CD4-positive, alpha-beta T cell treated with Interleukin-1 beta for 1 hour (primary cell): ENCODE measurements at places on chromosomes 3 and 15.
A peak's percentile ranks its signal among the peaks of the same experiment; 100 is the strongest.

- peak; percentile 54 for DNase-seq
Observed at GRCh38 chr3:128591738-128592426, 58.7 kb downstream of the RPN1 start.

- DNase-seq = no peak
Observed at GRCh38 chr3:113783980-113784379, 37.1 kb downstream of the ATP6V1A start.

DNA sequence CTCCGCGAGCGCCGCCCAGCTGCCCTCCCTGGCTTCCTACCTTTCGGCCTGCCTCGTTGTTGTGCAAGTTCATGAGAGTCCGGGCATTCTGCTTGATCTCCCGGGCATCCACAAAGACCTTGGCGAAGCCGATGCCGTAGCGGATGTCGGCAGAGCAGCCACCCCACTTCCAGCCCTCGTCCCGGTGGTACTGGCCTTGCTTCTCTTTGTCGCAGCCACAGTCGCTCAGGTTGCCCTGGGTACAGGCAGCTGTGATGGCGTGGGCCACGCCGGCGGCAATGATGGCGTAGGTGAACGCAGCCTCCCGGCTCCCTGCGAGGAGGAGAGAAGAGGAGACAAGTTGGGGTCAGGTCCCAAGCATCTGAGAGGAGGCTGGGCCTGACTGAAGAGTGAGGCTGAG, 25.4 kb downstream of the WNT7A start:
- DNase-seq = no peak

DNA sequence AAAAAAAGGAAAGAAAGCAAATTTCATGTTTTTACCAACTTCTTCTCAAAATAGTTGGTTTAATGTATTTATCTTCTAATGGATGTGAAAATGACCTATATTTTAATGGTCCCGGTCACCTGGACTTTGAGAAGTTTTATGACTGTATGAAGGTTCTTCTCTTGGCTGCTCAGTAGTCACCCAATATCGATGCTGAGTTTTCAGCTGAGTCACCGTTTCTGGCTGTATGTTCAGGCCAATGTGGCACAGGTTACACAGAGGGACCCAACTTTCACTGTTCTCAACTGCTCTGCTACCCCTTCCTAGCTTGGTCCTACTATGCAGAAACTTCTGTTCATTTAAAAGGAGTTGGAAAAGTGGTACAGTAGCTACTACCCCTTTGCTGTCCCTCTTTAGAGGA, 25.8 kb downstream of the VGLL3 start:
- no peak for DNase-seq

- no peak for DNase-seq
Observed at GRCh38 chr3:127551178-127551577, 39.4 kb downstream of the TPRA1 start.

DNA sequence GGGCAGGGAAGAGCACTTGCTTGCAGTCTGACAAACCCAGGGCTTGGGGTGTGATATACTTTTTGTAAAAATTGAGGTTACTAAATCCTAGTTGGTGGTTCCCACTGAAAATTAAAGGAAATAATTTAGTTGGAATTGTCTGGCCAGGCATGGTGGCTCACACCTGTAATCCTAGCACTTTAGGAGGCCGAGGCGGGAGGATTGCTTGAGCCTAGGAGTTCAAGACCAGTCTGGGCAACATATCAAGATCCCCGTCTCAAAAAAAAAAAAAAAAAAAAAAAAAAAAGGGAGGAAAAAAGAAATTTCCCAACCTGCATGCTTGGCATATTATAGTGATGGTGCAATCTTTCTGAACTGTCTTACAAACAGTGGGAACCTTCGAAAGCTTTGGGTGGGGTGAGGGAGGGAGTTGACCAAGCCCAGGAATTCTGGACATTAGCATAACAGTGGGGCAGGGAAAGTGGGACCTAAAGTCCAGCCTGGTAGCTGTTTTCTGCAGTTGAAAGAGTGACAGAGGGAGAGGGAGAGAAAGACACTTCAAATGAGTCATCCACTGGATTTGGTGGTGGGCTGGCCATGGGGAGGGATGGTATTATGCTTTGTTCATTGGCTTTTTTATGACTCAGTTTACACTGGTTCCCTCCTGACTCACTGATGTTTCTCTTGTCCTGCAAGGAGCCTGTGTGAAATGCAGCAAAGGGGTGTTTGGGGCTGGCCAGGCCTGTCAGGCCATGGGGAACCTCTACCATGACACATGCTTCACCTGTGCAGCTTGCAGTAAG, 41.1 kb downstream of the LIMD1 start:
- no peak for DNase-seq

DNA sequence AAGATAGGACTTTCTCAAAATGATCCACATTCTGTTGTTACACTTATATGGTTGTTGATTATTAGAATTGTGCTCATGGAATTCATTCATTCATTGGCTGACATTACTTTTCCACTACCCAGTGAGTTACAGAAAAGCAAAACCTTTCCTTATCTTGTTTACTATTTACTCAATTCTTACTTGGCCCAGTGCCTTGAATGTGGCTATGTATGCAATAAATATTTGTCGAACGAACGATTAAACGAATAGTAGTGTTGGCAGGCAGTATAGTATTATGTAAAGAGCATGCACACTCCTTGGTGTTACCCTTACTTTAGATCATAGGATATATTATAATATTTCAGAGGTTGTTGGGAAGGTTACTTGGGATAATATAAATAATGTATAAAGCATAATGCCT, 31.0 kb downstream of the CTDSPL2 start:
- DNase-seq = no peak

GRCh38 chr3:110493438-110494092, 578.1 kb upstream of the NECTIN3 start:
- no peak for DNase-seq

GRCh38 chr3:134373271-134374104, 759 bp downstream of the AMOTL2 start:
- no peak for DNase-seq

- peak; percentile 69 for DNase-seq
Observed at GRCh38 chr3:13452490-13453335, 27.4 kb upstream of the HDAC11 start.

- DNase-seq = no peak
Observed at GRCh38 chr3:195467641-195468390, 25.0 kb upstream of the ACAP2 start.

- no peak for DNase-seq
Observed at GRCh38 chr3:189824629-189825312, 193.6 kb downstream of the TP63 start.

- no peak for DNase-seq
Observed at GRCh38 chr15:74264081-74264501, 28.0 kb downstream of the CCDC33 start.

DNA sequence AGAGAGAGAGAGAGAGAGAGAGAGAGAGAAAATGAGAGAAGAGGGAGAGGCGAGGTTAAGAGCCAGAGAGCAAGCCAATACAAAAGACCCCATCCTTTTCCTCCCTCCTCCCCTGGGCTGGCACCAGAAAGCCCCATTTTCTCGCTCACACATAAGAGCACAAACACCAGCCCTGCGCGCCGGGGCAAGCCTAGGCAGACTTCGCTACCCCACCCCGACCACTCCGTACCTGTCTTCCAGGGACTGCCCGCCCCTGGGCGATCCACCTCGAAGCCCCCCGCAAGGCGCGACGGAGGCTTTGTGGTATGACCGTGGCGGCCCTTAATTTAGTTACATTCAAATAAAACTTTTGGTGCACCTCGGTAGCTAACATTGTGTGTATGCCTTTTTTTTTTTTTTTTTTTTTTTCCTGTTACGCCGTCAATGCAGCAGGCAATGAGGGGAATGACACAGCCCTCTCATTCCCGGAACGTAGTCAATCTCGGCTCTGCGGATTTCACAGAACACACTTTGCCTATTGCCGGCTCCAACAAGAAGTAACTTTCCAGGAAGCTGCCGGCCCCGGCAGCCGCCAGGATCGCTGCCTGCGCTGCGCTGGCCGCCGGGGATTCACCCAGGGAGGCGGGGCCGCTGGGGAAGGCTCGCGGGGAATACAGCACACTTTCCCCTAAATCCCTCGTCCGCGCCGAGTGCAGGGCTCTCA, 7.7 kb downstream of the BCL6 start:
- DNase-seq = peak; percentile 48

GRCh38 chr3:170056710-170057454, 19.1 kb downstream of the GPR160 start:
- no peak for DNase-seq

- DNase-seq = no peak
Observed at GRCh38 chr3:192840143-192840836, 77.4 kb downstream of the MB21D2 start.

DNA sequence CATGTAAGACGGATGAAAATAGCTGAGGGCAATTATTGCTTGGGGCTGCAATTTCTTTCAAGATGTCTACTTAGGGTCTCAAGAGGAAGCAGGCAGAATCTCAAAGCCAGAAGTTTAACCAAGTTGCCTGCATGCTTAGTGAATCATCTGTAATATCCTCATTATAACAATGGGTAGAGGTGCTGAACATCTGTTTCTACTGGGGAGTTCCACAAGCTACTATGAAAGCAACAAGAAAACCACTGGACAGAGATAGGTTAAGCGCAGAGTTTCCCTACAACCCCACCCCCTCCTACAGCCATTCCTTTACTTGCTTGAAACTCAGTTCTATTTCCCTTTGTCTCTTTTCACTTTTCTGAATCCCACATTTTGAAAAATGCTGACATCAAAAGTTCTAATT, 759.4 kb upstream of the GBE1 start:
- DNase-seq = no peak

GRCh38 chr15:100809151-100809550, 70.5 kb upstream of the ALDH1A3 start:
- DNase-seq = no peak

- no peak for DNase-seq
Observed at GRCh38 chr3:172043766-172044165, 4.4 kb downstream of the FNDC3B start.

DNA sequence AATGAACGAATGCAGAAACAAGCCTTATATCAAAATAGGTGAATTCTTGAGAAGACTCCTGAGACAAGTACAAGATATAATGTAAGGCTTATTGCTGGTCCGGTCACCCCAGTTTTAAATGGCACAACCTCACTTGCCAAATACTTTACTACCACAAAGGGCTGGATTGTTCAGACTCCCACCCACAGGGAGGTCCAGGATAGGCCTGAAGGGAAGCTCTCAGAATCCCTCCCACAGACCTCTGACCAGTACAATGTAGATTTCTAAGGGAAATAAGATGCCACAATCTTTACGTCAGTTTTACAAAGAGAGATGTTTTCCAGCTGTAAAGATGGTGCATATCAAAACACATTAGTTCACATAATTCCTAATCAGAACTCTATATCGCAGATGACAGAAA, 577.7 kb upstream of the ADAMTS9 start:
- no peak for DNase-seq

GRCh38 chr3:192826214-192827006, 91.2 kb downstream of the MB21D2 start:
- no peak for DNase-seq

DNA sequence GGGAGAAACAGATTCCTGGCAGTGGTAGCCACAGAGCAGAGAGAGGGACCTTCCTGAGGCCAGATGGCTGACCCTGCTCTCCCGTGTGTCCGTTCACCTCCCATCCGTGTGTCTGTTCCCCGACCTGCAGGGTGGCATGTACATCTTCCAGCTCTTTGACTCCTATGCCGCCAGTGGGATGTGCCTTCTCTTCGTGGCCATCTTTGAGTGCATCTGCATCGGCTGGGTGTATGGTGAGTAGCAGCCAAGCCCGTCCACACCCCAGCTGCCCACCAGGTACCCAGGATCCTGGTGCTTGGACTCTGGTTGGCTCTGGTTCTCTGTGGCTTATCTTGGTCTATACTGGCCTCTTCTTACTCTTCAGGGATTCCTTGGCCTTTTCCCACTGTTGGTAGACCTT, 59.5 kb upstream of the SLC6A1 start:
- DNase-seq = no peak
